ENCODE measurements at places on chromosomes 12 and 14. TPM values are rescaled to one million over a fixed set of nuclear protein-coding genes. Genes with fewer than 3 reads are reported as not detected.

Gene KITLG
- not detected for total RNA-seq

Gene ACOT4
- not detected for total RNA-seq

Gene ADAM21
- total RNA-seq, result 0.06 TPM

Gene MORN3
- 0.41 TPM for total RNA-seq

Gene MMP17
- total RNA-seq, result 2.0 TPM

Gene OLR1
- 0.37 TPM for total RNA-seq

Gene DIO2
- not detected for total RNA-seq

Gene TC2N
- total RNA-seq, result not detected

Gene ABCC9
- total RNA-seq, result not detected

Gene KCNMB4
- 0.43 TPM for total RNA-seq

Gene ADGRD1
- 0.51 TPM for total RNA-seq

Gene LTBP2
- 33.4 TPM for total RNA-seq

Gene ZNF839
- total RNA-seq, result 13.2 TPM

Gene TSHR
- total RNA-seq, result not detected

Gene LRTM2
- not detected for total RNA-seq

Gene ANO2
- total RNA-seq, result not detected

Gene NXPH4
- total RNA-seq, result 0.49 TPM

Gene KRT6A
- total RNA-seq, result not detected

Gene RERGL
- not detected for total RNA-seq

Gene ENDOU
- 1.9 TPM for total RNA-seq

Gene GLI1
- total RNA-seq, result 6.4 TPM

Gene LRRIQ1
- total RNA-seq, result not detected

Gene SPATA7
- 13.5 TPM for total RNA-seq

Gene SYNDIG1L
- not detected for total RNA-seq

Gene TBK1
- 28.6 TPM for total RNA-seq

Gene OASL
- not detected for total RNA-seq

Gene HCAR2
- total RNA-seq, result not detected

Gene ZNF384
- total RNA-seq, result 14.9 TPM

Gene DMAC2L
- total RNA-seq, result 31.0 TPM

Gene RASAL1
- total RNA-seq, result 3.1 TPM

Gene PLEKHG7
- not detected for total RNA-seq

Gene OTOGL
- not detected for total RNA-seq

Gene TAS2R7
- not detected for total RNA-seq

Gene PRH2
- not detected for total RNA-seq

Gene ARG2
- 82.0 TPM for total RNA-seq

Gene FAR2
- not detected for total RNA-seq

Gene NGB
- not detected for total RNA-seq

Gene BAG5
- 4.0 TPM for total RNA-seq

Gene DDX23
- 73.4 TPM for total RNA-seq

Gene ALX1
- total RNA-seq, result 2.0 TPM
